ENCODE measurements at places on chromosomes 11 and 22.

DNA sequence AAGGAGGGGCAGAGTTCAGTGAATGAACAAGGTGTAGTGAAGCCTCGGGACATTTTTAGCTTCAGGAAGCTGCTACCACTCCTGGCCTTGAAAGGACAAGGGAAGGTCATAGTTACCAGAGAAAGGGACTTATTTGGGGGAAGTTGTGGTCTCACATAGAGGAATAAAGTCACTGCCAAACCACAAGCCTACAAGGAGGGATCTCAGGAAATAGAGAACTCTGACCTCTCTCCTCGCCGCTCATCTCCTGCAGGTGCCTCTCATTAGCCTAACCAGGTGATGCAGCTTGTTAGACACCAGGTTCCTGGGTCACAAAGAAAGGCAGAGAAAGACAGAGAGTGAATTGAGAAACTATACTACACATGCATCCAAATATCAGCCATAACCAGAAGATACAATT is 14.3 kb upstream of the TOLLIP start:
- DNase-seq: no peak

GRCh38 chr22:30127749-30128166 is 47.5 kb downstream of the HORMAD2 start:
- no peak for DNase-seq

DNA sequence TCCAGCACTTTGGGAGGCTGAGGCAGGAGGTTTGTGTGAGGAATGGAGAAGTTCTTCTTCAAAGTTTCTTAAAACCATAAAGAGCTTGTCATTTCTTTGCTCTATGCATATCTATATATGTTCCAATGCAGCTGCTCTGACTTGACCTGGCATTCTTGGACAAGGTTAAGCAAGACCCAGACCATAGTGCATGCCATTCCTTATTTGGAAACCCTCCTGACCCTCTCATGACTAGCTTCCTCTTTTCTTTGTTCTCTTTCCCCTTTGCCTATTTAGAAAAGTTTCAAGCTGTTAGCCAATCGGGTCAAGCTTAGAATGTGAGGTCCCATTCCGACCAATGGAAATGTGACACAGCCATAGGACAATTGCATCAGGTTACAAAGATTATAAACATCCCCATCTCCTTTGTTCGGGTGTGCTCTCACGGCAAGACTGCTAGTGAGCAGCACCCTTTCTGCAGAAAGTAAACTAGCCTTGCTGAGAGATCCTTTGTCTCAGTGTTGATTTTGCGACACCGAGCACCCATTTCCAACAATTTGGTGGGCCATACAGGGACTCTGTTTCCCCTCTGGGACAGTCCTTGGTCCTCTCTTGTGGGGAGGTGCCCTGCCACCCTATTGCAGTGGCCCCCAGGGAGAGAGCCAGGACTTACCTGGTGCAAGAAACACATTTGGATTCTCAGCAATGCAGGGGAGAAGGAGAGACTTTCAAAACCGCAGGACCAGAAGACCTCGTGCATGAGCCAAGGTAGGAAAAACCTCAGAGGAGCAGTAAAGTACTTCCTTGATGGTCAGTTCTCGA is 39.9 kb upstream of the ANO1 start:
- no peak for DNase-seq

DNA sequence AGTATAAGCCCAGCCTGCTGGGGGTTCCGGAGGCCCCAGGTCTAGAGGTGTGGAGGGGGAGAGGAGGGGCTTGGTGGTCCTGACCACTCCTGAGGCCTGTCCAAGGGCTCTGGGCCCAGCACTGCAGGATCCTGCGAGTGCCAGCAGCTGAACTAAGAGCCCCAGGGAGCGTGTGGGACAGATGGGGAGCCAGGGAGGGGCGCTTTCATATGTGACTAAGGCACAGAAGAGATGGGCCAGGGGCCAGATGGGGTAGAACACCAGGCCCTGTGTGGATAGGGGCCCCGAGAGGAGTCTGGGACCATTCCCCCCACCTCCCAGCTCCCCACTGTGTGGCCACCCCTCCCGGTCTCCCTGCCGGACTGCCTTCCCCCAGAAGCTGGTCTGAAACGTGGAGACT is 18.4 kb downstream of the MAFF start:
- no peak for DNase-seq

DNA sequence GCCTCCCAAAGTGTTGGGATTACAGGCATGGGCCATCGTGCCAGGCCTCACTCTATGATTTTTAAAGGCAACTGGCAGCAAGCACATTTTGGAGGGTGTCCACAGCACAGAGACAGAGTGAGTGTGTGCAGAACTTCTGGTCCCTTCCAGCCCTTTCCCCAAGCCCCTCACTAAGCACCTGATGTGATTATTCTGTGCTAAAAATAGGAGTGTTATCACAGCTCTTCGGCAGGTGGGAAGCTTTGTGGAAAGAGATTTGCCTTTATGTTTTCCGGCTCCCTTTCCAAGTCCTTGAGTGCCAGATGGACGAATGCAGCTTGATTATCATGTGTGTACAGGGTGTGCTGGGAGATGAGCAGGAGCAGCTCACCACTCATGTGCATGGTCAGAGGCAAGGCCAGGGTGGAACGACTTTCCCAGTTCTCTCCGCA is 310.8 kb downstream of the DDX10 start:
- DNase-seq: no peak

DNA sequence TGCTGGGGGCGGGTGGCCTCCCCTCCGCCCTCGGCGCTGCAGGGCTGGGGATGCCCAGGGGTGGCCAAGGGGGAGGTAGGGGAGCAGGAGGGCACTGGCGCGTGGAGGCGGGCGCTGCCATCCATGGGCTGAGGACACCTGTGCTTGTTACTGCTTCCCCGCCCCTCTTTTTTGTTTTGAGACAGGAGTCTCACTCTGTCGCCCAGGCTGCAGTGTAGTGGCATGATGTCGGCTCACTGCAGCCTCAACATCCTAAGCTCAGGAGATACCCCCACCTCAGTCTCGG is 683 bp upstream of the FADS3 start:
- no peak for DNase-seq

DNA sequence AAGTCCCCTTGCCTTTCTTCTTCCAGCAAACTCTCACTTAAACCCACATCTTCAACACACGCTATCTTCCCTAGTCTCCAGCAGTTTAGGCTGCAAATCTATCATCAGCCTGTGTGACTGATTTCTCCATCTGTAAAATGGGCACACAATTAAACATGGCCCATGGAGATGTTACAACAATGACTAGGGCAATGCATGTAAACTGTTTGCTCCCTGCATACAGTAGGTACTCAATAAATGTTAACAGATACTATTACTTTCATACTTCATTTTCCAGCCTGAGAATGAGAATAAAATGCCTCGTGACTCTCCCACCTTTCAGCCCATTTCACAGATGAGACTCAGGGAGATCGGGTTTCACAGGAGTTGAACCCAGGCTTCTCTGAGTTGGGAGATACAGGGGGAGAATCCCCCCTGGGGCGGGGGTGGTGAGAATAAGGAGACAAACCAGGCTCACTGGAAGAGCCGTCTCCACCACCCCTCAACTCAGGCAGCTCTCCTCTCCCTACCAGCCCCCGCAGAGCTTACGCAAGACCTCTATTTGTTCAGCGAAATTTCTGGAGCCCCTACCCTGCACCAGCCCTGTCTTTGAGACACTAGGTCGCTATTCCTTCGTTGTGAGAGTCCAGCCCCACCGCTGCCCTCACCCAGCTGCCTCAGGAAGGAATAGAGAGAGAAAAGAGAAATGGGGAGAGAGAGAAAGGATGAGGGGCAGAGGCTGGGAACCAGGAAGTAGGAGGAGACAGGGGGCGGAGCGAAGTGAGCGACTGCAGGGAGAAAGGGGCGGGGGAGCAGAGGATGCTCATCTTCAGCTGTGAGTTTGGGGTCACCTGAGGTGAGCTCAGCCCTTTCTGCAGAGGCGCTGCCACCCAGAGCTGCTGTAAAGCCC is 42.1 kb upstream of the KLHL35 start:
- DNase-seq: peak; percentile 77

Measured in BE2C (cell line).